GM23338 (cell line): ENCODE measurements at places on chromosomes 4 and X.

- DNase-seq: no peak
Measured at GRCh38 chr4:83125738-83126141, 11.2 kb upstream of the PLAC8 start.

GRCh38 chr4:161762796-161763195 is 401.0 kb downstream of the FSTL5 start:
- DNase-seq: no peak

- DNase-seq: no peak
Measured at GRCh38 chrX:120335289-120335688, 24.0 kb upstream of the TMEM255A start.

GRCh38 chrX:13474164-13474516 is 95.3 kb upstream of the EGFL6 start:
- DNase-seq: no peak

- DNase-seq: no peak
Measured at GRCh38 chr4:108738003-108738706, 24.7 kb downstream of the ETNPPL start.

GRCh38 chr4:102825261-102826091 is 1.9 kb downstream of the UBE2D3 start:
- DNase-seq: peak; percentile 69

DNA sequence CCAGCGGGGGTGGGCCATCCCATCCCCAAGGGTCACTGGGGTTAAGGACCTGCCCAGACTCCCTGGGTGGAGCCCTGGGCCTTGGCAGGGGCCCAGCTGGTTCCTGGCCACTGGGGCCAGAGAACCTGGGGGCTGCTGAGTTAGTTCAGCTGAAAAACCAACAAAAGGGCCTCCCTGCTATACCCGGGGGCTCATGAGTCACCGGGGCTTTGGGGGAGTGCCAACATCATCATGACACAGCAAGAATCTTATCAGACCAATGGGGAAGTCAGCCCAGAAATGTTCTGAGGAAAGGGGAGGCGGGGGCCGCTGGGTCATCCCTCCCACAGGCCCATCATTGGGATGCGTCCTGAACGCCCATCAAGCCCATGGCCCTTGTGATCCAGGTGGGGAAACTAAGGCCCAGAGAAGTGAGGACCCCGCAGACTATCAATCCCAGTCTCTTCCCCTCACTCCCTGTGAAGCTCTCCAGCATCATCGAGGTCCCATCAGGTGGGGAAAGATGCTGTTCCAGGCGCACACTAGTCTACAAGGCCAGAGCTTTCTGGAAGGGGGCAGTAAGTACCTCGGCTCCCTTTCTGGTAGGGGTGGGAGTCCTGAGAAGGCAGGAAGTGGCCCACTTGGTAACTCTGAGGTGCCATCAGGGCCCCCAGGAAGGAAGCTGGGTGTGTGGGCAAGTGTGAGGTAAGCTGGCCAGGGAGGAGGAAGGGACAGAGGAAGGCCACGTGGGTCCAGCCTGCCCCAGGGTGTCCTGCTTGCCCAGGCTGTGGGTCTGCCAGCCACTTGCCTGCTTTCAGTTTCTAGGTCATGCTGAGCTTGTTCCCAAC is 4.5 kb downstream of the G6PD start:
- DNase-seq: no peak

DNA sequence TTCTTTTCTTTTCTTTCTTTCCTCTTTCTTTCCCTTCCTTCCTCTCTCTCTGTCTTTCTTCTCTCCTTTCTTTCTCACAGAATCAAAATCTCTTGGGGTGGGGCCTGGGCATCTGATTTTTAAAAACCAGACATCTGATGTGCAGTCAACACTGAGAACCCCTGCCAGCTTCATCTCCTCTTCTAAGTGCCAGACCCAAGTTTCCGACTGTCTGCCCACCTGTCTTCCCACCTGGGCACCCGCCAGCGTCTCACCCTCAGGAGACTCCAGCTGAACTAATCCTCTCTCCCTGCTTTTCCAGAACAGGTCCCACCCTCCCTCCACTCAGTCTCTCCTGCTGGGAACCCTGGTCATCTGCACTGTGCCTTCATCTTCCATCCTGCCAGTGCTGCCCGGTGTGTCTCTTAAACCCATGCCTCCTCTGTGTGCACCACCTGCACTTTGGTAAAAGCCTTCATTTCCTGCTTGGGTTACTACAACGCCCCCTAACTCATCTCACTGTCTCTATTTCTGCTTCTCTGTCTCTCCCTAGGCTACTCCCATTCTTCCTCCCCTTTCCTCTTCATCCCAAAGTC is 2.8 kb downstream of the SOD3 start:
- no peak for DNase-seq

- DNase-seq: no peak
Measured at GRCh38 chr4:141643557-141643956, 7.2 kb downstream of the IL15 start.

DNA sequence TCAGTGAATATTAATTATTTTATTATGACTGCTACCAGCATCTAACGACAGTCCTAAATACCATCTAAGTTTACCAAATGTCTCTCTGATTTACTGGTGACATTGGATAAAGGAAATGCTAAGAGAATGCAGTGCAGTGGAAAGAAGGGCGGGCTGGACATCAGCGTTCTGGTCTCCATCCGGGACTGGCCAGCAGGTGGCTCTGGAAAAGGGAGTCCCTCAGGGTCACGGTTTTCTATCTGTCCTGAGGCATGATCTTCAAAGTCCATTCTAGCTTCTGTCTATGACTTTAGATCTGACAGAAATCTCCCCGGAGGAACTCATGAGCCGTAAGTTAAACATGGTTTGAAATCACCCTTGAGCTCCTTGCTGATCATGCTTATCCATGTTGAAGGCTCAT is 3.3 kb downstream of the TRIM2 start:
- DNase-seq: peak; percentile 70

DNA sequence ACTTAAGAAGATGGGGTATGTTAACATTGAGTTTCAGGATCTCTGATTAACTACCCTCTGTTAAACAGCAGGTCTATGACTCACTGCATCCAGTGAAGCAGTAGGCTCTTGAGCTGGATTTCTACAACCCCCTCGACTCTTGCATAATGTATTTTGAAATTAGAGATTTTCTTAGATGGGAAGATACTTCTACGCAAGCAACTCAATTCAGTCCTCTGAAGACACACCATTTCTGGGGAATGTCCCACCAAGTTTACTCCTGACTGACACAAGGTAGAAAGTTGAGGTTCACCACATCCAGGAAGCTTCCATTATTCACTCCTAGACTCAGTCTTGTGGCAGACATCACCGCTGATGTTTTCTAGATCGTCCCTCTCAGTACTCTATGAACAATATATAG is 12.9 kb downstream of the PALLD start:
- DNase-seq: no peak

- no peak for DNase-seq
Measured at GRCh38 chr4:176036585-176037205, 28.9 kb upstream of the WDR17 start.

DNA sequence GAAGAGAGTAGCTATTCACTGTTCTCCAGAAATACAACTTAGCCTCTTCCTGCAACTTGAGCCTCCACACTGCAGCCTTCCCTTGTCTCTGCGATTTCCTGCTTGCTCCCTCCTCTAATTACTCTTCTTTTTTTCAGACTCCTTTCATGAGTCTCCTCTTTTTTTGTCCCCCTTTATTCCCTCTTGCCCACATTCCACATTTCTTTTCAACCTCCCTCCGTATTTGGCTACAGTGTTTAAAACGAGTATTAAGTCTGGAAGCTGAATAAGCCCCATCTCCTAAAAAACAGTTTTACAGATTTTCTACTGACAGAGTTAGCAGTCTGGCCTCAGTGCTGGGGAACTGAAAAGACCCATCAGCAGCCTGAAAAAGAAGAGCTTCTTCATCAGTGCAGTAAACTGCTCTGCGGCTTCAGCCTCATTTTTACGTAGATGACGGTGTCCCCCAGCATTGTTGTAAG is 141.5 kb downstream of the TENM3 start:
- DNase-seq: peak; percentile 35

- DNase-seq: no peak
Measured at GRCh38 chrX:30637874-30638815, 15.1 kb upstream of the GK start.

DNA sequence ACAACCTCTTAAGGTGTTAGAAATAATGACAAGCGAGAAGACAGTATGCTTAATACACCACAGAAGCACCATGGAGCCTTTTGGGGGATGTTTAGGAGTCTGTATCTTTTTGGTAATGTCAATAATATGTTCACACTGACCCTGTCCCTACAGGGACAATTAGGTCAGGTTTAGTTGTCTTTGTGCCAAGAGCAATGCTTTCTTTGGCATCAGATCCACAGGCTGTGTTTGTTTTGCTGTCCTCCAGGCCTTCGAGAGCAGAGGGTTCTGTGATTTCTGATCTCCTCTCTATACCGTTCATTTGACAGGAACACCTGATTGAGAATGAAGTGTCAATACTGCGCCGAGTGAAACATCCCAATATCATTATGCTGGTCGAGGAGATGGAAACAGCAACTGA is 153.8 kb downstream of the DCLK2 start:
- DNase-seq: no peak

- no peak for DNase-seq
Measured at GRCh38 chr4:7418131-7418943, 16.4 kb downstream of the PSAPL1 start.

DNA sequence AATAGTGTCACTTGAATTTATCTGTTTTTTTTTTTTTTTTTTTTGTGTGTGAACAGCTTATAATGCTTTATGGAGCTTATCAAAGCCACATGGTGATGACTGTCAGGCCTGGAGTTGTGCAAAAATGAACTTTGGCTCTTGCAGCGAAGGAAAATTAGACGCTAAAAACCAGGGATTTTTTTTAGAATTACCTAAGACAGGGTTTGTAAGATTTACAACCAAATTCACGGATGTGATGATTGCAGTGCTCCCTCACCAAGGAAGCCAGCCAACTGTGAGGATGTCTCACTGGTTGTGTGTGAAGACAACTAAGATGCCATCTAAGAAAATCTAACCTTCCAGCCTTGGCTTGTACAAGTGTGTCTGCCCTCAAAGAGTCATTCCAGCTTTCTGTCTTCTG is 127.1 kb upstream of the SLC4A4 start:
- DNase-seq: no peak

- DNase-seq: no peak
Measured at GRCh38 chr4:140353786-140354185, 19.7 kb upstream of the SCOC start.

DNA sequence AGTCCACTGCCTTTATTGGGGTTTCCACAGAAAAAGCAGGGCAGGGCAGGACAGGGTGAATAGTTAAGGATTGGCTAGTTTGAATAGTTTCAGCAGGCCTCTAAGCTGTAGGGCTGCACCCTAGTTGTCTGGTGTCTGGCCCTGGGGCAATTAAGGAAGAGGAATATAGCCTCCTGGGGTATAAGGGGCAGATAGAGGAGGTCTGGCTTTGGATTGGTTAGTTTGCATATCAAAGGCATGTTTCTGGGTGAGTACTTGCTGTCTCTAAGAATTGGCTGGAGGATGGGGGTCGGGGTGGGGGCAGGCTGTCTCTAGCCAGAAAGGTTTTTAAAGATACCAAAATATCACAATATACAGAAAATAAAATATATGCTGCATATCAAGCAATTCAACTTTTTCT is 100.4 kb downstream of the TMEM164 start:
- DNase-seq: no peak

- no peak for DNase-seq
Measured at GRCh38 chr4:76208005-76208765, 5.4 kb downstream of the SCARB2 start.

DNA sequence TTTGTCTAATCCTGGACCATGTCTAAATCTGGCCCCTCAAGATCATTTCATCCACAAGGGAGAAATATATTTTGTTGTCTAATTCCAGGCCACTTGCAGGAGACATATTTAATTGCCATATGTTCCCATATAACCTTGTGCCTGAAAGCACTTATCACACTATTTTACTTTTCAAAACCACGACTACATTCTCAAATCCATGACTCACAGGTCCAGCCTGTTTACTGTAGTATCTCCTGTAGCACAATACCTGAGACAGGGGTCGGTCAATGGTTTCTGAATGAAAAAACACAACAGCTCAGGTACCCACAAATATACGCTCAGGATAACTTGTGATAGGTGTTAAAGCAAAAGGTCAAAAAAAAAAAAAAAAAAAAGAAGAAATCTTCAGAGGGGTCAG is 60.9 kb downstream of the SEC24D start:
- DNase-seq: no peak

DNA sequence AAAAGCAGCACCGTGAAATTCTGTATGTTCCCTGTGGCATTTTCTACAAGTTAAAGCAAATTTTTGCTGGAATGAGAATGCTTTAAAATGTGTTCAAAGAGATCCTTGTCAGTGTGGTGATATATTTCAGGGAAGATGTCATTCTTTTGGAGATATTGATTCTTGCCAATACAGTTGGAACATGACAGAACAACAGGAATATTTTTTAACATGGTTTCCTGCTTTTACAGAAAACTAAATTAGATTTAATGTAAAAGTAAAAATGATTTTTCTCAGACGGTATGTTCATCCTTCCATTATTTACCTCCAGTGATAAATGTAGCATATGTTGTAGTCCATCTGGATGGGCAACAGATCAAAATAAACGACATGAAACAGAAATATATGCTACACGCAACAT is 474.8 kb downstream of the TMA16 start:
- no peak for DNase-seq

- peak; percentile 90 for DNase-seq
Measured at GRCh38 chr4:102299354-102300107, 45.8 kb downstream of the SLC39A8 start.

DNA sequence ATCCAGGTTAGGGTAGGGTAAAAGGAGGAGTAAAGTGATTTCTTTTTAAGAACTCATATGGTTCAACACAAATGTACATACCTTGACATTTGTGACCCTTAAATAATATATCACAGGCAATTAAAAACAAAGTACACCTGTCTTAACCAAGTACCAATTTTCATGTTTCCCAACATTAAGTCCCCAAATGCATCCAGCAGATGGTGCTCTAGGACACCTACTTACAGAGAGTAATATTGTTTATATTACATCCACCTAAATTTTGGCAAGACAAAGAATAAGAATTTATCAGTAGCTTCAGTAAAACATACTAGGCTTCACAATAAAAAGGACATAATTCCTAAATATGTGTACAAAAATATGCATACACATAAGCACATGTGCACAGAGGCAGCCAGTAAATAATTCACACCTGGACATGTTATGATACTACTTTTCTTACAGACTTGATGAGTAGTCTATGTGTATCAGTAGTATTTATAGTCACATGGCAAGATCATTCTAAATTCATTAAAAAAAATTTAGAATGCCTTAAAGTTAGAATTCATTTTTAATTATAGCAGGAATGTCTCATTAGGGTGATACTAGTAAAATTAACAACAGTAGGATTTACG is 219.7 kb downstream of the DCLK2 start:
- DNase-seq: peak; percentile 70

GRCh38 chr4:118888666-118889311 is at the start of gene SYNPO2:
Gene SYNPO2 (plus strand): TSS chr4:118888854. CDS start chr4:118889037, 183 bp downstream.
- DNase-seq: peak; percentile 92

- DNase-seq: no peak
Measured at GRCh38 chr4:2832309-2832980, 11.2 kb upstream of the ADD1 start.

DNA sequence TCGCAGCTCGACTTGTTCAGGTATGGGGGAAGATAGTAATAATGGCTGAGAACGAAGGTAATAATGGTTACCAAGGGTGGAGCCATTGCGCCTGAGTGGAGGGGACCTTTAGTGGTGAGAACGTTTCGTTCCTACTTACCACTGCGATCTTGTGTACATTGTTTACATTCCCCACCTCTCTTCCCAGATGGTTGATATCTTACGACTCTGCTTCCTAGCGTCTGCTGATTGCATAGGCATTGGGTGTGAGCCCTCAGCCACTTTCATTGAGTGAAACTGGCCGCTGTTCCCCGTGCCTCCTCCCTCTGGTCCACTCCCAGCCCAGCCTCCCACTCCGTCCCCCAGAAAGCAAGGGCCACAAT is 850 bp downstream of the IGBP1 start:
- DNase-seq: peak; percentile 19

GRCh38 chr4:76753814-76754213 is 144.1 kb downstream of the SOWAHB start:
- no peak for DNase-seq
